Adipocyte (in vitro differentiated cells): ENCODE measurements at places on chromosomes 7 and 10.

- DNase-seq = no peak
Observed at GRCh38 chr7:154874409-154875113, 128.4 kb downstream of the PAXIP1 start.

GRCh38 chr10:51103554-51104217 is 29.4 kb downstream of the PRKG1 start:
- no peak for DNase-seq

DNA sequence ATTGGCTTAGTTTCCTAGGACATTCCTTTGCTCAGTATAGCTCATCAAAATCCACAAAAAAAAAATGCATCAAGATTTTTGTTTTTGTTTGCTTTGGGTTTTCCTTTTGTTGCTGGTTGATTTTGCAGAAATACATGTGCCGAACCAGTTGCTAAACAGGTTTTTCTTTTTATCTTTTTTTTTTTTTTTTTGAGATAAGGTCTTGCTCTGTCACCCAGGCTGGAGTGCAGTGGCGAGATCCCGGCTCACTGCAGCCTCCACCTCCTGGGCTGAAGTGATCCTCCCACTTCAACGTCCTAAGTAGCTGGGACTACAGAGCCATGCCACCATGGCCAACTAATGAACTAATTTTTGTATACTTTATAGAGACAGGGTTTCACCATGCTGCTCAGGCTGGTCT is 8.3 kb downstream of the CSTF2T start:
- no peak for DNase-seq

- no peak for DNase-seq
Observed at GRCh38 chr7:155874010-155874409, 61.7 kb upstream of the SHH start.

GRCh38 chr7:18320971-18321567 is 174.5 kb upstream of the HDAC9 start:
- DNase-seq = peak; percentile 74

GRCh38 chr7:47252675-47253074 is 329.2 kb downstream of the TNS3 start:
- no peak for DNase-seq

- DNase-seq = no peak
Observed at GRCh38 chr7:135704698-135705097, 23.3 kb downstream of the SLC13A4 start.

GRCh38 chr7:138828302-138828701 is 30.3 kb upstream of the ATP6V0A4 start:
- no peak for DNase-seq

- no peak for DNase-seq
Observed at GRCh38 chr7:74284781-74285259, 4.4 kb upstream of the CLIP2 start.

DNA sequence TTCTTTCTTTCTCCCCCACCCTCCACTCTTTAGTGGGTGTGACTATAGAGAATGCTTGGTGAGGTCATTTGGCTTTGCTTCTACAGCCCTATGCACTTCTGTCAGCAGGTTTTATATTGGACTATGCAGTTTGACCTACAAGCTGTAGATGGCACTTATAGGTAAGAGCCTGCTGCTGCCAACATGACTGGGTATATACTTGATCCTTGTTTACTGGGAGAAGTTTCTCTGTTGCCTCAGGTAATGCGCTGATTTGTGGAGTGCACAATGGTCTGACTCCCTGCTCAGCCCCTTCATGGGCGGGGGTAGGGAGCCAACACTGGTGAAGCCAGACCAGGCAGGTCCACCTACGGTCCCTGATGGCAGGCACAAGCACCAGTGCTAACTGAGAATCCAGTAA is 33.7 kb upstream of the C7orf33 start:
- no peak for DNase-seq

GRCh38 chr7:129461809-129462208 is 27.6 kb downstream of the STRIP2 start:
- DNase-seq = no peak

GRCh38 chr10:28367929-28368484 is 65.1 kb upstream of the MPP7 start:
- DNase-seq = peak; percentile 19

DNA sequence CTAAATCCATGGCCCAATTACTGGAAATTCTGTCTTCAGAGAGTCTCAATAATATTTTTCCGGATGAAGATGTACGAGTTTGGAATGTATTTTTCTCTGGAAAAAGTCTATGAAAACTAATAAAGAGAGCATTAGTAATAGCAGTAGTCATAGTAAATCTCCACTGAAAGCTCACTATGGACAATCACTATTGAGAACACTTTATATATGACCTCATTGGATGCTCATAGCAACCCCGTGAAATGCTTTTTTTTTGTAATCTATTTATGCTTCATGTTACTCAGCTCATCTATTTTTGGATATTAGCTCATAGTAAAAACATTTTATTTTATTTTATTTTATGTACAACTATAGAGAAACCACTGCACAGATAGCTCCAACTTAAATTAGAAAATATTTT is 94.3 kb upstream of the MYO3A start:
- no peak for DNase-seq

GRCh38 chr10:131959841-131960240 is 21.9 kb downstream of the BNIP3 start:
- DNase-seq = no peak

GRCh38 chr10:28432210-28432676 is 100.7 kb upstream of the WAC start:
- peak; percentile 90 for DNase-seq

GRCh38 chr10:101285519-101286070 is 56.3 kb upstream of the LBX1 start:
- no peak for DNase-seq

DNA sequence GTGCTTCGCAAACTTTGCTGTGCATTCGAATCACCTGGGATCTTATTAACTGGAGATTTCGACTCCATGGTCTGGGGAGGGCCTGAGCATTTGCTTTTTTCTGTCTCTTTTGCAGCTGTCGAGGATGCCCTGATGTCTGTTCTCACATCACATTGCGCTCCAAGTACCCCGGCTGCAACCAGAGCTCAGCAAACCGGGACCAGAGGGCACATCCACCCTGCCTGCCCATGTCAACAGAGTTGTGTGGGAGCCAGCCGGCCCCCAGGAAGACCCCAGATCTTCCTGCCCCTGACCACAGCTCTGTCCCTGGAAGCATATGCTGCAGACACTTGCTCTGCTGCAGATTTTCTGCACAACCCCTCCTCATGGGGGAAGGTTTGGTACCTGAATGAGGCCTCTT is 180.8 kb downstream of the ADARB2 start:
- no peak for DNase-seq

DNA sequence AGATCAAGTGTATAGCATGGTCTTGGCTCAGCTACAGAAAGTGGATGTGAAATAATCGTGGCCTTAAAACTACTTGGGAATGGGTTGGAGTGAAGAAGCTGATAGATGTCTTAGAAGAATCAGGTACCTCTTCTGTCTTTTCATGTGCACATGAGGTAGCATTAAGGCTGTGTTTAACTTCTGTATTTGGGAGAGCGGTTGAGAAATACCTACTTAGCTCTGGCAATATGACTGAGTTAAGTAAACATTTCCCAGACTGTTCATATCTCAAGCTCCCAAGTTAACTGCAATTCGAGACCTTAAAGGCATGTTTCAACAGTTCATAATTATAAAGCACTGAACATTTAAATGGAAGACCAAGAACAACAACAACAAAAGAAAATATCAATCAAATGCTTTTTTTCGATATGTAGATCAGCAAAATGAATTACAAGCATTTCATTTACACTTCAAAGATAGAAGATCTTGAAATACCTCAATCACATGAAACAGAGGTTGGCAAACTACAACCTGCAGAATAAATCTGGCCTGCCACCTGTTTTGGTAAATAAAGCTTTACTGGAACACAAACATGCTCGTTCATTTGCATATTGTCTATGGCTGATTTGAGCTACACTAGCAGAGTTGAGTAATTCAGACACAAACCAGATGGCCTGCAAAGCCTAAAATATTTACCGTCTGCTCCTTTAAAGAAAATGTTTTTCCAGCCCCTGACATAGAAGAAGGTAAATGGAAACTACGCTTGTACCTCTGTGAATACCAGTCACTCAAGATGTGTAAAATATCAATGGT is 337.1 kb upstream of the GLI3 start:
- DNase-seq = peak; percentile 79

DNA sequence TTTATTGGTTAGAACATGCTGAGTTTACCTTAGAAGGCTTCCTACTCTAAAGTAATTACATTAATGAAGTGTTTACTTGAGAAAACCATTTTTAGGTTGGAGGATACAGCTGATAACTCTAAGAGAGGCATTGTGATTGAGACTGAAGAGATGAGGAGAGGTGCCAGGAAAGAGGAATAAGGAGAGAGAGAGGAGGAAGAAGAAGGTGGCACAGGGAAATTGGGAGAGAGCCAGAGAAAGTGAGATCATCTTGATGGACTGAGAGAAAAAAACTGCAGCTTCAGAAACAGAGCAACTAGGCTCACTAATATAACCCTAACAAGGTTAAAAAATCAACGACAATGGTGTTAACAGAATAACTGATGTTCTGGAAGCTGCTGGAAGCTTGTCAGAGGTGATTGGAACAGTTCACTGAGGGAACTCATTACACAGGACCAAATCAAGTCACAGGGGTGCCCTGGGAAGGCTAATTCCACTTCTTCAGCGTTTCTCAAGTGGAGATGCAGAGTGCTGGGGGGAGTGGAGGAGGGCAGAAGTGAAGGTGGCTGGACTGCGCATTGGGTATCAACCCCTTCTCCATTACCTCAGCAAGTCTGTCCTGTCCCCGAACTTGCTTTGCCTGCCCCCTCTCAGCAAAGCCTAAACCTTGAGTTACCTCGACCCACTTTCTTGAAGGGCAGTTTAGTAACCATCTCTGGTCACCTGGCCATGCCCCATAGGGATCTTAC is 6.9 kb upstream of the SORBS1 start:
- no peak for DNase-seq

- DNase-seq = no peak
Observed at GRCh38 chr7:30193336-30193943, 58.7 kb downstream of the MTURN start.

GRCh38 chr7:22193450-22193983 is 163.4 kb downstream of the RAPGEF5 start:
- peak; percentile 54 for DNase-seq

GRCh38 chr10:619710-620109 is 69.8 kb downstream of the DIP2C start:
- DNase-seq = no peak

GRCh38 chr10:79274279-79275104 is 72.8 kb upstream of the PPIF start:
- peak; percentile 73 for DNase-seq

GRCh38 chr7:36036590-36036989 is 116.5 kb upstream of the EEPD1 start:
- no peak for DNase-seq

DNA sequence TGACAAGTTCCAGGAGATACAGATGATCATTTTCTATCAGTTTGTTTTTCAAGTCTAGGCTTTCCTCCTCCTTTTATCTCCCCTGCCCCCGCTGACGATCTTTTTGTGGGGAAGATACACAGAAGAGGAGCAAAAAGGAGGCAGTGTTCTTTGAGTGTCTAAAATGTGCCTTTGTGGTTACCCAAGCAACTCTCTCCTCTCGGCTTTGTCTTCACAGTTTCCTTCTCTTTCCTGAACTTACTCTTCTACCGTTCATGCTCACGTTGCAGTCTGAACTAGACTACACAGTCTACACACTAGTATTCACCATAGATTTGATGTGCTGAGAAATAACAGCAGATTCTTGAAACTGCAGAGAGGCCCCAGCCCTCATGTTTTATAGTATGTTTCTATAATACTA is 23.6 kb downstream of the CEP41 start:
- DNase-seq = no peak

- peak; percentile 40 for DNase-seq
Observed at GRCh38 chr10:21518641-21519396, 6.7 kb downstream of the SKIDA1 start.

DNA sequence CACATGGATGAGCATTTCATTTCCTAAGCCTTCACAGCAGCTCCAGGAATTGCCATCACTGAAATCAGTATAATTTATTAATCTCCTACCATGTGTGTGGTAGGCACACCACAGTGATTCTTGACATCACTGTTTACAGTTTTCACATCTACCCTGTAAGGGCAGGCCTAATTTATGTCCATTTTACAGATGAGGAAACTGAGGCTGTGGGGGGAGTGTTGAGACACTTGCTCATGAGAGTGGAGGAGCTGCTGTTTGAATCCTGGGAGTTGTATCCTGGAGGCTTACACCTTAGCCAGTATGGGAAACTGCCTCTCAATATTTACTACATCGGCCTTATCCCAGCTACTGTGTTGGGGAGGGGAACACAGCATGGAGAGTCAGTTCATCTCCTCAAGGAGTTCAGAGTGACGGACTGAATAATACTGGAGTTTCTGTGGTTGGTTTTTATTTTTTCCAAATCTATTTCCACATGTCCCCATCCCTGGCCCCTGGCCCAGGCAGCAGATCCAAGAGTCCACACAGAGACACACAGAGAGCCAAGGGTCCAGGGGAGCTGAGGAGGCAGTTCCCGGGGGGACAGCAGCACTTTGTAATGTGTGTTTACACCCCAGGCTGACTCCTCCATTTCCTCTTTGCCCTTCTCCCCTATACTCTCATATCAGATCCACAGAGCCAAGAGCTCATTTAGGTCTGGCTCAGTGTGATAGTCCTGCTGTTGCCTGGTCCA is 13.2 kb downstream of the UBTD1 start:
- no peak for DNase-seq

GRCh38 chr7:33076737-33077136 is 14.2 kb upstream of the NT5C3A start:
- no peak for DNase-seq

- DNase-seq = no peak
Observed at GRCh38 chr7:132275416-132276233, 300.6 kb downstream of the PLXNA4 start.
